Jurkat, Clone E6-1 (cell line): ENCODE measurements at places on chromosomes 13 and 19.

DNA sequence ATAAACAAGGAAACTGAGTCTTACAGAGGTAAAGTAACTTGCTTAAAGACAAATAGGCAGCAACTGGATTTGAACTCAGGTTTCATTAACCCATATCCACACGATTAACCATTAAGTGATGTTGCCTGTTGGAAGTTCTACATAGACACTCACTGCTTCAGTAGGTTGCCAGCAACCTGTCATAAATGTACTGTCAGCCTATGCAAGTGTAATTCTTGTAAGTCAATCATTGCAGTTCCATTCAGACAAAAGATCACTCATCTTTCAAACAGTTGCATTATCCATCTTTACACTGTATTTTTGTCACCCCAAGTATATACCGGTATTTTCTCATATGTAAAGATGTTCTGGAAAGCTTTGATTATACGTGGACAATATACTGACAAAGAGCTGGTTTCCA, 676.9 kb upstream of the PCDH20 start:
- DNase-seq: no peak

DNA sequence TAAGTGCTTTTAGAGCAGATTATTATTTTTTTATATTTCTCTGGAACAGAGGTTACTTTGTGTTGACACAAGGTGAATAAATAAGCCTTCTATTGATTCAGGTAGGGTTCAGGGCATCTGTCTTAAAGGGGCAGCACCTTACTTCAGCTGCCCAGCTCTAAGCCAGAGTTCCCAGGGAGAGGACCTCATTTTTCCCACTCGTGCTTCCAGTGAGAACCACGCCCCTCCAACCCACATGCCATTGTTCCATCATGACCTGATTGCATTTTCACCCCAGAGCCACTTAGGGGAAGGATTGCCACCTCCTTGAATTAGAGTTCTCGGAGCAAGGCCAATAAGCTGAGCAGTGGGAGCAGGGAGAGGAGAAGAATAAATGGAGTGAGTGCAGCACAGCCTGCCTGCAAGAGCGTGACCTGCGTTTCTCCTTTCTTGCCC, 104.3 kb upstream of the FRY start:
- DNase-seq: no peak

DNA sequence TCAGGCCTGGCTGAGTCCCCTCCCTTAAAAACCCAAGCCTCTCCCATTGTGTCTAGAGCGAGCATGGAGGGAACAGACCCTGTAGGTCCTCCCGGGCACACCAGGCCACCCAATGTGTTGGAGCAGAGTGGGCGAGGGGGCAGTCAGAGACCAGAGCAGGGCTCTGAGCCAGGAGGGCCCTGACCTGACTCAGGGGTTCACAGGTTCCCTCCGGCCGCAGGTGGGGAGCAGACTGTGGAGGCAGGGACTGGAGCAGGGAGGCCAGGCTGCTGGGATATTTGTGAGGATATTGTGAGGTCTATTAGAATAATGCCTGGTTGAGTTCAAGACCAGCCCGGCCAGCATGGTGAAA, 1.6 kb upstream of the TYROBP start:
- DNase-seq: no peak

DNA sequence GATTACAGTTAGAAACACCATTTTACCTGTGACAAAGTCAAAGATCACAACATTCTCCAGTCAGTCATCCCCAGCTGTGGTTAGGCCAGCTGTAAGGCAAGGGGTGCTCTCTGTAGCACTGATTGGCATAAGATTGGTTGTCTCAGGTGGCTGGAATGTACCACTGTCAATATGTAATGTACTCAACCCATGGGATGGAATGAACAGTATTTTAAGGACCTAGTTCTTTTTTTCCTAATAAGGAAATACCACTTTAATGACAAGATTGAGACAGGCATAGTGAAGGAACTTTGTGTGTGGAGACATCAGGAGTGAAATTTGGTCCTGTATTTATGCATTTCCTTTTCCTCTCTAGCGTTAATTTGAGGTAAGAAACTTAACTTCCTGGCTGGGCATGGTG, 310.7 kb downstream of the ITGBL1 start:
- no peak for DNase-seq

DNA sequence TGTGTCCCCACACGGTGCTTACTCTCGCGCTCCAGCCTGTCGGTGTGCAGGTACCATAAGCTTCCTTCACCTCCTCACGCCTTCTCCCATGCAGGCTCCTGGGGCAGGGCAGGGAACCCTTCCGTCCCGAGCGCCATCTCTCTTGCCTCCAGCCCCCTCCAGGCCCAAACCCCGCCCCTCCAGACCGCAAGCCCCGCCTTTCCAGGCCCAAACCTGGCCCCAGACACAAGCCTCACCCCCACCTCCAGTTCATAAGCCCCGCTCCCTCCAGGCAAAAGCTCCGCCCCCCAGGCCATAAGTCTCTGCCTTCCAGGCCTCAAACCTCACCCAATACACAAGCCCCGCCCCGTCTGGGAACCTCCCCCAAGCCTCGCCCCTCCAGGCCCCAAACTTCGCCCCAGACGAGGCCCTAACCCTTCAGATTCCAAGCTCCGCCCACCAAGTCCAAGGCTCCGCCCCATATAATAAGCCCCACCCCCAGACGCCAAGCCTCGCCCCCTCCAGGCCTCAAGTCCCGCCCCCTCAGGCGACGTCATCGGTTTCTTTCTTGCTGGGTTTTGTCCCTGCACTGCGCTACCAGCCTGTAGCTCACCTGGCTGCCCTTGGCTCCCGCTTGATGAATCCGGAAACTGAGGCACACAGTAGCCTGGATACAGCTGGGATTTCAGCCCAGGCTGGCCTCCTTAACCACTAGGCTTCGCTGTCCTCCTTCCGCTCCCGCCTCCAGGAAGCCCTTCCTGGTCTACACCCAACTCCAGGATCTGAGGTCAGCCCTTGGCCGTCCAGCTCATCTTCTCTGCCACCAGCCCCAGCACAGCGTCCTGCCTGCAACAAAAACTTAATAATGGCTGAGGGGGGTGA, 16.1 kb downstream of the MKNK2 start:
- DNase-seq: peak; percentile 47

DNA sequence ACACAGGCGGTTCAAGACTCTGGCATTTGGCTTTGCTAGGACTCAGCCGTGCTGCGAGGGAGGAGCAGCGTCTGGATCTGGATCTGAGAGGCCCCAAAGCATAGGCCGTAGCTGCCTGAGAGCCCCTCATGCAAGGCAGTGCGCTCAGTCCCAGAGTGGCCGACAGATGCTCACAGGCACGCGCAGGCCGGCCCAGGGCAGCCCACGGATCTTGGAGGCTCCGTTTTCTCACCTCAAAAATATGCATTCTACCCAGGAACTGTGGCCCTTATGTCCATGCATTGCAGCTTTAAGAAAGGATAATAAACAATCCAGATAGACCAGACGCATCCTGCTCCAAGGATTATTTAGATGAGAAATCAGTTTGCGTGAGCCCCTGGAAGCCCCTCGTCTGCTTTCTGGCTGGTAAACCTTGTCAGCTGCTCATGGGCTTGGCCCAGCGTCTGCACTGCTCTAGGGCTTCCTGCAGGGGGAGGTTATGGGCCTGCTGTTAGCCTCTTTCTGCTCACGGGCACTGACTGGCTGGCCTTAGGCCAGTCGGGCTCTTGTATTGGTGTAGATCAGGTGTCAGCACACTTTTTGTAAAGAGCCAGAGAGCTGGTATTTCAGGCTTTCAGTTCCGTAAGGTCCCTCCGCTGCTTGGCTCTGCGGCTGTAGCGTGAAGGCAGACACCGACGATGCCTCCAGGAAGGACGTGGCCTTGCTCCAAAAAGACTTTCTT, 24.2 kb downstream of the TEX29 start:
- DNase-seq: no peak

DNA sequence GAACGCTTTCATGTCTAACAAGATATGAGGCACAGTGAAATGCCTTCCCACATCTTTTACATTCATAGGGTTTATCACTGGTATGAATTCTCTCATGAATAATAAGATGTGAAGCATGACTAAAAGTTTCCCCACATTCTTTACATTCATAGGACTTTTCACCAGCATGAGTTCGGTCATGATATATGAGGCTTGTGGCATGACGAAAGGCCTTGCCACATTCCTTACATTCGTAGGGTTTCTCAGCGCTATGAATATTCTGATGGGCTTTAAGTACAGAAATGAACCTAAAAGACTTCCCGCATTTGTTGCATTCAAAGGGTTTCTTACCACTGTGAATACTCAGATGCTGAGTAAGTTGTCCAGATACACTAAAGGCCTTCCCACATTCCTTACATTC, 21.3 kb downstream of the ZNF607 start:
- DNase-seq: no peak

- no peak for DNase-seq
Observed at GRCh38 chr19:45553464-45553863, 31.1 kb downstream of the OPA3 start.

DNA sequence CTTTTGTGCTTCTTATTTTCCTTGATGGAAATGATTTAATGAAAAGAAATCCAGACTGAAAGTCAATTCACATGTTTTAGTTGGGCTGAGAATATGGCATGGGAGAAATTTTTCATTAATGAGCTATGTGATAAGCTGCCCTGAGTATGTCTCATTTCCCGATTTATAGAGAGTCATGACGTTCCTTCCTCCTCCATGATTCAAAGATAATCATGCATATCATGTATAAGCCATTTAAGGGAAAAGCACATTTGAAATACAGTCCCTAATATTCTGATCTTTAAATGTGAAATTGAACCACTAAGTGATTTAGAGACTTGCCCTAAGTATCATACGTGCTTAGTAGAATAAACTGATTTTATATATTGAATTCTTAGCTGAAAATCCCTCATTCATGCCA, 840.9 kb downstream of the PCDH17 start:
- DNase-seq: no peak

GRCh38 chr13:24232474-24232873, 72.0 kb downstream of the SPATA13 start:
- DNase-seq: no peak

- no peak for DNase-seq
Observed at GRCh38 chr13:26202365-26202972, 19.6 kb downstream of the RNF6 start.

DNA sequence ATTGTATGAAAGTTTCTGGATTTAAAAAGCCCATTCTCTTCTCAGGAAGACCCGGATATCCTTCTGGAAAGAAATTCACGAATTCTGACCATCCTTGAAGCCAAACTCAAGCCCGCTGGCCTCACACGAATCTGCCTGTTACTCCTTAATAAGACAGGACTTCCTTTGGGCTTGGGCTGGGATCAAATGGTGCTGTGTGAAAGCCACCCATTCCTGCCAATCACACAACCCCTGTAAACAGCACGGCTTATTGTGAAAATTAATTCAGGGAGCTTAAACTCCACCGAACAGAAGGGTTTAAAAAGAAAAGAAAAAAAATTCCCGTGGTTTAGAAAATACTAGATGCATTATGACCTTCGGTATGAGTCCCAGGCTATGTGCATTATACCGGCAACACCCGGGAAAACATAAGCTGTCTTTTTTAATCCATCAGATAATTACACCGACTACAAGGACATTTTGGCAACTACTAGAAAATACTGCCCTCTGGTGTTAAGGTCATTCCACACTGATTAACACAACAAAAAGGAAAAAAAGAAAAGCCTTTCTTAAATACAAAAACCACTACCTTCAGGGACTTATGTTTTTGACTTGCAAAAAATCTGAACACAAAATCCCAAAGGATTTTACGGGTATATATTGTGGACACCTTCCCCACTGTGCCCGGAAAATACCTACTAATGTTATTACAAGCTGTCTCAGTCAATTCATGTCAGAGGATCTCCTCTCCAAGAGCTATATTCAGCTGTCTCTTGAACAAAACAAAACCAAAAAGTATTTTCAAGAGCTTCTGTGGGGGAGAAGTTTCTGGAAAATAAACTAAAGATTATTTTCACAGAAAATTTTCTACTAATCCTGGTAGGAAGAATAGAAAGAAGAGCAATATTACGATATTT, 76.0 kb upstream of the LSM14A start:
- peak; percentile 42 for DNase-seq

- no peak for DNase-seq
Observed at GRCh38 chr13:73981595-73981994, 152.6 kb downstream of the KLF12 start.

GRCh38 chr19:4304538-4305256, at the start of gene FSD1:
Gene FSD1, plus strand, starts transcription at chr19:4304598. Its CDS starts 149 bp downstream, at chr19:4304747.
- DNase-seq: peak; percentile 42
